ENCODE measurements at places on chromosomes 4 and X.

GRCh38 chr4:159266981-159267868 is 164.3 kb downstream of the RAPGEF2 start:
- DNase-seq, result no peak

DNA sequence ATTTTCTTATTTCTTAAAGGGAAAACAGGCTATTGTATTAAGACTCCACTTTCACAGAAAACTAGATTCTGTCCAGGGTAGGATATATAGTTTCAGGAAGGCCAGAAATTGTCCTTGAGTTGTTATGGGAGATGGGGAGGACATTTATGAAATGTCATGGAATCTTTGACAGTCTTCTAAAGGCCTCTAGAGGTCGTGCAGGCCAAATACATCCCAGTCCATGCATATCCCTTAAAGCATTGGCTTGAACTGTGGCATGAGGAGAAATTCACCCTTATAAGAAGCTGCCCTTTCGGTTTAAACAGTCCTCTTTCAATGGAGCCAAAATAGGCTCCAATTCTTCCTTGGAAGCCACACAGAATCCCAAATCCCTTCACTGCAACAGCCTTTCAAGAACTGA is 183.6 kb upstream of the NOCT start:
- DNase-seq, result no peak

- no peak for DNase-seq
Observed at GRCh38 chrX:130118441-130119311, 8.4 kb upstream of the ELF4 start.

- DNase-seq, result no peak
Observed at GRCh38 chr4:163710158-163710557, 215.7 kb downstream of the TMA16 start.

- no peak for DNase-seq
Observed at GRCh38 chr4:74038425-74039314, at the start of gene CXCL3. CXCL3 (minus strand) TSS chr4:74038689; CDS start chr4:74038611, 78 bp downstream.

DNA sequence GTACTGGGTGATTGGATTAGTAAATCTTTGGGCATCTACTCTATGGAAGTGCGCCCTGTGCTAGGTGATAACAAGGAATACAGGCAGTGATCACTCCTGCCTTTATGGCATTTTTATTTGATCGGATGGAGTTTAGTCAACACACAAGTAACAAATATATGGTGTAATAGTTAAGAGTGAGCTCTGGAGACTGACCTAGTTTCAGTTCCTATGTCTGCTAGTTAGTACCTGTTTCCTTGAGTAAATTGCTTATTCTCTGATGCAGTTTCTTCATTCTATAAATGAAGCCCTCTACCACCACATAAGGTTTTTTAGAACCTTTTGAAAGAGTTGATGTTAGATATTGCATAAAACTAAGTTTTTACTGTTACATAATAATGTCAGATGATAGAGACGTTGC is 134.6 kb downstream of the KDM6A start:
- no peak for DNase-seq

- no peak for DNase-seq
Observed at GRCh38 chr4:25377572-25378436, 741 bp downstream of the ANAPC4 start.

- DNase-seq, result no peak
Observed at GRCh38 chr4:76874176-76874575, 23.8 kb downstream of the SOWAHB start.

DNA sequence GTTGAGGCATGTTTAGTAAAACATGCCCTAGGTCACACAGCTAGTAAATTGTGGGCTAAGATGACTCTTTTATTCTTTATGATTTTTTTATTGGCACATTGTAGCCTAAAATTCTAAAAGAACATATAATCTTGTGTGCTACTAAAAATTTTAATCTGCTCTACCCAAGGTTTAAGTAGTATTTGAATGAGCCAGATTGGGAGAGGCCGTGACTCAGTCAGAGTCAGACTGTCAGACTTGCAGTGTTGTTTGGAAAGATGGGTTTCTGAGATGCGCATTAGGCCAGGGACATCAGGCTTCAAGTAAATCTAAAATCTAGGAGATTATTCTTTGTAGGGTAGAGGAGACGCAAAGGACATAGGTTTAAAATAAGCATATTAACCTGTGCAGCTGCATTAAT is 30.7 kb upstream of the TMPRSS11E start:
- DNase-seq, result no peak

GRCh38 chr4:183429489-183429888 is 14.9 kb upstream of the CDKN2AIP start:
- no peak for DNase-seq

DNA sequence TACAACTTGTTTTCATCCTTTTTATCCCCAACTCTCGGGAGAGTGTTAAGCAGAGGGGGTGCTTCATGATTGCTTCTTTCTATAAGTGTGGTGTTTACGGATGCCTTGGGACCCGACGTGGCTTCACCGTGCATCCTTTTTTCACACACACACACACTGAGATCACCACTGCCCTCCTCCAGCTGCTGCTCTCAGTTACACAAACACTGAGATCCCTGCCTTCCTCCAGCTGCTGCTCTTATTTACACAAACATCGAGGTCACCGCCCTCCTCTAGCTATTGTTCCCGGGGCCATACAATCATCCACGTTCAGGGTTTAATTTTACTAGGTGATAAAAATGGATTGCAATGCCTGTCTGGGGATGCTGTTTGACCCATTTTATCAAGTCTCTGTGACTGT is 155.4 kb upstream of the FAM9B start:
- DNase-seq, result no peak

- no peak for DNase-seq
Observed at GRCh38 chr4:183347566-183347965, 25.3 kb upstream of the CLDN24 start.

- DNase-seq, result no peak
Observed at GRCh38 chr4:84683064-84683850, 100.3 kb downstream of the CDS1 start.

- no peak for DNase-seq
Observed at GRCh38 chrX:69102612-69103194, 62.5 kb downstream of the PJA1 start.

Measured in GM19239 (cell line).